ENCODE measurements at places on chromosomes 3 and 15.

DNA sequence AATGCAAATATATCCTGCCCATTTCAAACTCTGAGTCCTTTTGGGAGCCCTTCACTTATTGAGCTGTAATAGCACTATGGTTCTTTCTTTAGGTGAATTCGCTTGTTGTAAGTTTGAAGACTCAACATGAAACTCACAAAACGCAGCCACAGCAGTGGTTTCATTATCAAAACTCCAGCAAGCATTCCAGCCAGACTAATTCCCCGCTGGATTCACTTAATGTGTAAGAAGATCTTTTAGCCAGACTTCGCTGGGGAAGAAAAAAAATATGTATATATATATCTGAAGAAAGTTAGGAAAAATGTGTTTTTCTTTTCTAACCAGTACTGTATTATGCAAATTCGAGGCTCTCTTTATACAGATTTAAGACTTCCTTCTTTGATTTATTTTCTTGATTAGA is 241.1 kb downstream of the WNT5A start:
- no peak for DNase-seq

DNA sequence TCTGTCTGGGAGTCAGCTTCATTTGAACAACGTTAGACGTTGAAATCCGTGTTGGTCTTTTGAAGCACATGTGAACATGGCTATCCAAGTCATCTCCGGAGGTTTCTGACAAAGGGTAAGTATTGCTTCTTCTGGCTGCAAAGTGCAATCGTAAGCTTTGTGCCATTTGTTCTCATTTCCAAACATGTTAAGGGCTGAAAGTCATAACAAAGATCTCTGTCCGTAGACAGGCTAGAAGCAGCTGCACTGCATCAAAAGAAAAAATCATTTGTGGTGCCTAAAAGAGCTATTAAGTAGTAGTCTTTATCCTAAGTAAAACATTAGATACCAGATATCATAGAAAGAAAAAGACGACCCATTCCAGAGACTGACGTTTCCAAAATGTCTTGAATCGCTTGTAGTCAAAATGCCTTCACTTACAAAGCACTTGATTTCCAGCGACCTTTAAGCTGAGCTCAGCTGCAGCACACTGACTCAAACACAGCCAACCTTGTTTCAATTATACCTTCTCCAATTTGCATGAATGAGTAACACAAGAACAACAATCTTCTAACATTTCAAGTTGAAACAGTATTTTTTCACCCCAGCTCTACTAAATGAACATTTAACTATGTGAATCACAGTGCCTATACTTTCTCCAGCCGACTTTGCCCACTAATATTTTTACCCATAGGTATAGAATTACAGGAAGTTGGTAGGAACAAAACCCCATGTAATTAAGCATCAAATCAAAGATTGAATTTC is 76.6 kb downstream of the NEDD4 start:
- no peak for DNase-seq

GRCh38 chr15:67017311-67017710 is 48.1 kb upstream of the SMAD3 start:
- DNase-seq = no peak

GRCh38 chr3:81302045-81302444 is 459.4 kb downstream of the GBE1 start:
- no peak for DNase-seq

- no peak for DNase-seq
Measured at GRCh38 chr15:93566762-93567161, 477.8 kb upstream of the RGMA start.

- no peak for DNase-seq
Measured at GRCh38 chr3:49397470-49397869, 14.3 kb downstream of the RHOA start.

DNA sequence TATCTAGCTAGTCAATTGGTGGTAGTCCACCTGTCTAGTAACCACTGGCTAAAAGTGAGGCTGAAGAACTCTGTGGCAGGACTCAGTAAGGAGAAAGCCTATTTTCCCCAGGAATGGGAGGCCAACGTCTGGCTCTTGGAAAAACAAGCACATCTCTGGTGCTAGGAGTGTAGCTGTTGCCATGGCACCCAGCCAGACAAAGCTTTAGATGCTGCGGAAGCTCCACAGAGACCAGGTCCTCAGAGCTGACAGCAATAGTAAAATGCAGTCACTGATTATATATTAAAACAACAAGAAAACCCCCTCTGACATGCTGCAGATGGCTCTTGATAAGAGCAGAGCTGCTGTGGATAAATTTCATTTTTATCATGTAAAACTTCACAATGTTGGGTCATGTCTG is 124.9 kb upstream of the STRIT1 start:
- DNase-seq = no peak

DNA sequence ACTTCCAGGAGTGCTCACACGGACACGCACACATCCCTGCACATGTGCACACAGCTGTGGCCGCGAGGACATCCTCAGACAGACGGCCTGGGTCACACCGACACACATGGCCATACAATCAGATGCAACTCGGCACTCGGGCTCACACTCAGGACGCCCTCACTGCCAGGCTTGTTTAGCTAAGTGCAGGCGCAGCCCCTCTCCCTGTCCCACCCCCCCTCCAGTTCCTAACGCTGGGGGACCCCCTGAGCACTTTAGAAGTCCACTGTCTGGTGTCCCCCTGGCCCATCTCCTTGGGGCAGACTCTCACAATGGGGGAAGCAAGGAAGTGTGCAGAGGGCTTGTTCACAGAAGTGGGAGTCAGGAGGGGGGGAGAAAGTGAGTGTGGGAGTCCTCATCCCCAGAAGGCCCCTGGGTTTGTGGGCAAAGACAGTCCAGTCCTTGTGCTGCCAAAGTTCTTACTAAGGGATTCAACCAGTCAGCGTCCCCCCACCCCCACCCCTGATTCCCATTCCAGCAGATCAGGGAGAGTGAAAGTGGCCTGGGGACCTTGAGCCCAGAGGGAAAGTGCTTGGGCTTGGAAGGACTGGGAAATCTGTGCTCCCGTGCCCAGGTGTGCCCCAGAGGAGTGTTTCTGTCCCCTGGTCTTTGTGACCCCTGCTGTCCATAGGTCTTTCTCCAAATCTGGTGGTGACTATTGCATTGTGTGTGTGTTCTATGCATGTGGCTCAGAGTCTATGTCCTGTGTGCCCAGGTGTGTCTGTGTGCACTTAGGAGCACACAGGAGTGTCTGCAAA is 767 bp upstream of the GATA2 start:
- no peak for DNase-seq

- no peak for DNase-seq
Measured at GRCh38 chr15:45185903-45186770, 1.6 kb downstream of the SHF start.

DNA sequence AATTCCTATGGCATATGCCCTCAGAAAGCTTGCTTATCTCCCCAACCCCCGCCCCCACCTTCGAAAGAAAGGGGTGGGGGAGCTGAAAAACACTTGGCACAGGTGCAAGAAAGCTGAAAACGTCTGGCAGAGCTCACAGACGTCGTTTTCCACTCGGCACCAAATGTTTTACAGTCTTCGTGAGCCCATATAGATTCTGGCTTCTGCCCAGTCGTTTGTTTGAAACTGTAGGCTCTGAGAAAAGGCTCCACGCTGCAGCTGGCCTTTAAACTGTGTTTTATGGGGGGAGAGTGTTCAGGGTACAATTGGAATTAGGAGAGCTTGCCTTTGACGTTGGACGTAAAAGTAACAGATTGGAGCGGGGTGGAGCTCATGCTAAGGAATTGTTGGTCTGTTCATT is 130.3 kb downstream of the MDFIC2 start:
- no peak for DNase-seq

DNA sequence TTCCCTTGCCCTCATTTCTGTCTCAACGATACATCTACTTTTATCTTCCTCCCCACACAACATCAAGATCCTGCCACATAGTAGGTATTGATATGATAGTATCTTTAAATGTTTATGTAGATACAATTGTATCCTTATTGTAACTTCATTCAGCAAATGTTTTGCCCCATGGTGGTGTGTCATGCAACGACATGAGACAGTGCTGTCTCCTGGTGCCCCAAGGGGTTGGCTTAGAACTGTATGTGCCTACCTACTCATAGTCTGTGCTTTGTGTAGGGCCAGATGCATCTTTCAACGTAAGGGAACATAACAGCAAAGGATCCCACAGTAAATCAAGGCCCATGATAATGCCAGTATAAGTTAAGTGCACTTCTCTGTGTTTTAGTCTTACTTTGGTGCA is 2.8 kb upstream of the CD47 start:
- no peak for DNase-seq

- DNase-seq = no peak
Measured at GRCh38 chr15:77510066-77511057, 89.7 kb downstream of the HMG20A start.

DNA sequence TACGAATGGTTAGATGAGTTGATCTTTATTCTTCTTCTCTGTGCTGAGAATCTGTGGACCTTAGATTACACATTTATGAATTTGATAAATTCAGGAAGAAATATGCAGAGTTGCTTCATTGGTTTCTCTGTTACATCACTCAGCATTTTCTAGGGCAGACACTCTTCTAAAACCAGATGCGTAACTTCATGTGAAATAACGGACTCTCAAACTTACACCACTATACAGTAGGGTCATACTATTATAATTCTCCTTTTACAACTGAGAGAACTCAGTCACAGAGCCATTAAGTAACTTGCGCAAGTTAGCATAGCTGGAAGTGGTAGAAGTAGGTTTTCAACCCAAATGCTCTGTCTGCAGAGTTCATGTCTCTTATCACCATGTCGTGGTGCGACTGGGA is 5.7 kb downstream of the TMEM207 start:
- no peak for DNase-seq

DNA sequence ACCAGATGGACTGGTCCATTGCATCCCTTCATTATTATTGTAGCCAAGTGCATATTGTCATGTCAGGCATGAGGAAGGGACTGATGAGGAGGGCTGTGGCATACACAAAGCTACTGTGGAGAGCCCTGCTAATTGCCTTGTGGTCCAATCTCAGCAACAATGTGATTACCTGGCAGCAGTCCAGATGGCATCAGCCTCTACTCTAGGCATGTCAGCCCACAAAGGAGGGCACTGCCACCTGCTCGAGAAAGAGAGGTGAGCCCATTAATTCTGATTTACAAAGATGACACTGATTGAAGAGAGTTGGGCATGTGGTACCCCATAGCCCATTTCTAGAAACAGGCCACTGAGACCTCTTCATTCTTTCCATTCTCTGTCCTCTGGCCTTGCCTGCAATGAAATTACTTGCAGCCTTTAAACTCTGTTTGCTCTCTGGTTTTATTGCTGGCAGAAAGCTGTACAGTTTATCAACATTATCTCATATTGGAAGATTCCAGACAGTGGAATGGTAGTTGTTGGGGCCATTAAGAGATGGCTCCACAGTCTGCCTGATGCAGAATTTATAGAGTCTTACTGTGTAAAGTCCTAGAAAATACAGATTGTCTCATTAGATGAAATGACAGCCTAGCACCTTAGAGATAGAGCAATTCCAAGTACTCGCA is 307.7 kb downstream of the ARPP21 start:
- DNase-seq = no peak

DNA sequence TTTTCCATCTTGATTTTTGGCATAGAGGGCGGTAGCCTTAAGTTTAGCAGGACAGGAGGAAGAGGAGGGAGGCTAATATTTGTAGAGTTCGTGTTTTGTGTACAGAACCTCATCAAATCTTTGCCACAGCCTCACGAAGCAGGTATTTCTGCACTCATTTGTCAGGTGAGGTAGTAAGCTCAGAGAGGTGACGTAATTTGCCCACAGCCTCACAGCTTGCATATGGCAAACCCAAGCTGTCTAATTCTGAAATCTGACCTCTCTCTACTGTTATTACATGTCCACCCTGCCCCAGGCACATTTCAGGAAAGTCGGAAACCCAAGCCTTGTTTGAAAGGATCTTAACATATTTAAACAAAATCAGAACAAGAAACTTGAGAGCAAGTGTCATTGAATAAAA is 91.1 kb upstream of the TPM1 start:
- DNase-seq = no peak

- DNase-seq = no peak
Measured at GRCh38 chr15:80211976-80212375, 40.0 kb downstream of the CTXND1 start.

DNA sequence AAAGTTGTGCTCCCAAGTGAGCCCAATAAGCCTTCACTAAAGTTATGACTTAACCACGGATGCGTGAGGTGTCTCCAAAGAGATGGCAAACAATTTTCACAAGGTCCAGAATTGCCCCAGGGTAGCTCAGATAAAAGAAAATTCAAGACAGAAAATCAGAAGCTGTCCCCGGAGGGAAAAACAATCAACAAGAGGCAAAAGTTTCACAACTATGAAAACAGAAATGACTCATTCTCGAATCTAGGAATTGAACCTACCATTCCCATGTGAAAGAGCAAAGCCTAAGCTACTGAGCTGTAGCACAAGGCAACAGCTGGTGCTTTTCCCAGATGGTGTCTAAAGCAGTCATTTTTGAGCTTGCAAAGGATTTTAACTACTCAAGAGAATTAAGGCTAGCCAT is 33.5 kb upstream of the MKRN3 start:
- DNase-seq = no peak

GRCh38 chr3:59559721-59560435 is 510.1 kb upstream of the CFAP20DC start:
- peak; percentile 19 for DNase-seq

GRCh38 chr3:38544926-38545325 is 48.8 kb downstream of the EXOG start:
- no peak for DNase-seq

DNA sequence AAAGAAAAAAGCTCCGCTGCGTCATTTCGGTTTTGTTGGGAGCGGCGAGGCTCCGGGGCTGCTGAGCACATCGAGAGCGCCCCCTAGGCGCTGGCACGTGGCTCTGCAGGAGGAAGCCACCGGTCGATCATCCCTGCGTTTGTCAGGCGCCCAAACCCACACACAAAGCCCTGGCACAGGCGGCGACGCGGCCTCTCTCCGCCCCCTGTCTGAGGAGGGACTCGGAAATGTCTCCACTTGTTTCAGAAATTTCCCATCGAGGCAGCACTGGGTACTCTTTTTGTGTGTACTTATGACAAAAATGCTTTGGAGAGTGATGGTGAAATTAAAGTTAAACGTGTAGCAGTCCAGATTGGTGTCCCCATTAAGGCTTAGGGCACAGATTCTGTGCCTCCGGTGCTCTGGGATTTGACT is 407.3 kb upstream of the ONECUT1 start:
- DNase-seq = peak; percentile 22

- DNase-seq = no peak
Measured at GRCh38 chr15:99495430-99496301, 70.1 kb upstream of the MEF2A start.

- DNase-seq = no peak
Measured at GRCh38 chr15:90644952-90645725, 72.0 kb upstream of the BLM start.

- no peak for DNase-seq
Measured at GRCh38 chr3:107271787-107272387, 105.4 kb upstream of the CCDC54 start.

- DNase-seq = no peak
Measured at GRCh38 chr3:171574556-171575240, 114.5 kb upstream of the TNIK start.

- DNase-seq = no peak
Measured at GRCh38 chr15:93997071-93997658, 234.2 kb upstream of the MCTP2 start.
